ENCODE measurements at places on chromosomes 5 and 9.

DNA sequence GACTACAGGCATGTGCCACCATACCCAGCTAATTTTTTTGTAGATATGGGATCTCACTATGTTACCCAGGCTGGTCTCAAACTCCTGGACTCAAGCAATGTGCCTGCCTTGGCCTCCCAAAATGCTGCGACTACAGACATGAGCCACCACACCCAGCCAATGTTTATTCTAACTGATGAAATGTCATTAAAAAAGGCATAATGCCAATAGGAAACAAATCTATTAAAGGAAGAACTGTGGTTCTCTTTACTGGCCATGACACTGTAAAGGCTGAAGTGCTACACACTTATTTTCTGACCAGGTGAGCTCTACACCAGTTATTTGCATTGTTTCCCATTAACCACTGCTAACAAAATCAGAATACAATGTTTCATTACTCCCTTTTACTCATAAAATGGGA is 106.0 kb downstream of the STRBP start:
- no peak for DNase-seq

GRCh38 chr5:76178913-76179312 is 95.7 kb downstream of the SV2C start:
- DNase-seq = no peak

GRCh38 chr9:126516936-126517832 is 96.5 kb upstream of the LMX1B start:
- no peak for DNase-seq

DNA sequence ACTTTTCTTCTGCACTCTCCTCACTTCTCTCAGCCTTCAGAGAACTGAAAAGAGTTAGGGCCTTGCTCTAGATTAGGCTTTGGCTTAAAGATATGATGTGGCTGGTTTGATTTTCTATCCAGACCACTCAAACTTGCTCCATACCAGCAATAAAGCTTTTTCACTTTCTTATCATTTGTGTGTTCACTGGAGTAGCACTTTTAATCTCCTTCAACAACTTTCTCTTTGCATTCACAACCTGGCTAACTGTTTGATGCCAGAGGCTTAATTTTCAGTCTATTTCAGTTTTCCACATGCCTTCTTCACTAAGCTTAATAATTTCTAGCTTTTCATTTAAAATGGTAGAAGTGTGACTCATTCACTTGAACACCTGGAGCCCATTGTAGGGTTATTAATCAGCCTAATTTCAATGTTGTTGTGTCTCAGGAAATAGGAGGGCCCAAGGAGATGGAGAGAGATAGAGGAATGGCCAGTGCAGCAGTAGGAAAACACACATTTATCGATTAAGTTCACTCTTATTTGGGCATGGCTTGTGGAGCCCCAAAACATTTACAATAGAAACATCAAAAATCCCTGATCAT is 5.9 kb downstream of the ATPSCKMT start:
- no peak for DNase-seq

GRCh38 chr9:85056203-85056572 is 386.7 kb downstream of the NTRK2 start:
- no peak for DNase-seq

GRCh38 chr5:181044662-181045305 is 4.7 kb downstream of the BTNL9 start:
- DNase-seq = no peak

DNA sequence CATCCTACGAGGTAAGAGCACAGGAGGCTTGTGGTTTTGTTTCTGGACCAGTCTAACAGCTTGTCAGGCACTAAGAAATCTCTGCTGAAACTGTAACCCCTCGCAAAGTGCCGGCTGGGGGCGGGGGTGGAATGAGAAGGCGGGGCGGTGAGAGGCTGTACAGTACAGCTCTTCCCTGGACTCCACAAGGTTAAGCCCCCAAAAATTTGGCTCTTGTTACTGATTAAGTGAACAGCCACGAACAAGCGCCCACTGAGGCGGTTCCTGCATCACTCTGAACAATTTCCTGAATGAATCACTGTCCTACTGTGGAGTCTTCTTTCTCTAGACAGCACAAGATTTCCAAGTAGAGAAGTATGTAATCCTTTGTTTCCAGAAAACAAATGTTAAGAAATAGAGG is 6.8 kb downstream of the FBP2 start:
- no peak for DNase-seq

DNA sequence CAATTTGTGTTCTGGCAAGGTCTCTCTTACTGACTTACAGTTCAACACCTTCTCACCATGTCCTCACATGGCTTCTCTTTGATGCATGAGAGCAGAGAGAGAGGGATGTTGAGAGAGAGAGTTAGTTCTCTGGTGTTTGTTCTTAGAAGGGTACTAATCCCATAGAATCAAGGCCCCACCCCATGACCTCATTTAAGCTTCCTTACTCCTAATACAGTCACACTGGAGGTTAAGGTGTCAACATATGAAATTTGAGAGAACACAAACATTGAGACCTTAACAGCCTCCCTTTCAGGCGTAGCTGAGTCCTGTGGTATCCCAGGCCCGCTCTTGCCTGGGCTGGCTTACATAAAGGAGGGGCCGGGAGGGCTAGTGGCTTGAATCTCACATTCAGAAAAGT is 10.6 kb upstream of the SEMA6A start:
- DNase-seq = no peak

DNA sequence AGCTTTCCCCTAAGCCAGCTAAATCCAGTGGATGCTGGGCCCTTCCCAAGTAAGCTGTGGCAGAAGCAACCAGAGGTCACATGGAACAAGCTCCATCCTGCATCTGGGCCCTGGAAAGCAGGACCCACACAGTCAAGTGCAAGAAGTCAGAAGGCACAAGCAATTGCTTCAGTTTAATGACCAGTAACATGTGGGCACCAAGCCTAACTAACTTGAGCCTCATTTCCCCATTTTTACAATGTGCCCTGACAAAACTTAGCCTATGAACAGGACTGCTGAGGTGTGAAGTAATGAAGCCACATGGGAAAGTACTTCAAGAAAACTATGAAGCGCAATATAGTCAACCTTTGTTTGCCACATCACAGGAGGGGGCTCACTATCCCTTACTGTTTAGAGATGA is 90.5 kb downstream of the TLE1 start:
- no peak for DNase-seq

GRCh38 chr5:69414885-69415583 is at the start of gene MARVELD2:
MARVELD2 (plus strand) TSS chr5:69415116; CDS start chr5:69419386, 4,270 bp downstream.
- DNase-seq = no peak

- DNase-seq = no peak
These were observed 620.9 kb upstream of the PTPRD start for GRCh38 chr9:11233696-11234095.

DNA sequence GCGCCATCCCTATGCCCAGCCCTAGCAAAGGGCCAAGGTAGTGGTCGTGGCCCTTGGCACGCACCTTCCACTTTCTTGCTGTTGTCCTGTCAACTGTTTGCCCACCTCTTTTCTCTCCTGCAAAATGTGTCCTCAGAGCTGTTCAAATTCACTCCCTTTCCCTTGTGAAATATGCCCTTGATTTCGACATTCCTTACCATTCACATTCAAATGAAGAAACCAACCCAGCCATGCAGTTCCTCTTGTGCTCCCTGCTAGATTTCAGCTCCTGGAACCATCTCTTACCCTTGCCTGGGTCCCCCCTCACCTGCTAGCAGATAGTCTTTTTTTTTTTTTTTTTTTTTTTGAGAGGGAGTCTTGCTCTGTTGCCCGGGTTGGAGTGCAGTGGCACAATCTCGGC is 19.6 kb upstream of the HRH2 start:
- no peak for DNase-seq

DNA sequence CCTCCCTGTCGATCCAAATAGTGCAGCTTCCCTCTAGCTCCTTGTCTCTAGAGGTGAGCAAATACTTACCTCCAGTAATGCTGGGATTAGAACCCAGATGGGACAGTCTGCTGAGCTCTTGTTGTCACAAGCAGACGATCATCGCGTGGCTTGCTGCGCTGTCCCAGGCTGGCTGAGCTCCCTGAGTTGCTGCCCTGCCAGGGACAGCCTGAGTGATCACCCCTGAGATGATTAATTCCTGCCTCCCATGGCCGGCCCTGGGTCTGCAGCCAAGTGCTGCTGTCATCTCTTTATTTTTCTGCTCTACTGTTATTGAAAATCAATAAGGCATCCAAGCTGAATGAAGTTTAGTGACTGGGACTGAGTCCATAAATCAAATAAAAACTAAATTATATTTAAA is 94.0 kb upstream of the ALDH1B1 start:
- DNase-seq = no peak

- no peak for DNase-seq
These were observed 764 bp downstream of the CAMLG start for GRCh38 chr5:134738963-134739661.

GRCh38 chr5:151523335-151523734 is 67.8 kb downstream of the FAT2 start:
- DNase-seq = peak; percentile 18

- no peak for DNase-seq
These were observed 100.4 kb upstream of the ZNF618 start for GRCh38 chr9:113775749-113776148.

DNA sequence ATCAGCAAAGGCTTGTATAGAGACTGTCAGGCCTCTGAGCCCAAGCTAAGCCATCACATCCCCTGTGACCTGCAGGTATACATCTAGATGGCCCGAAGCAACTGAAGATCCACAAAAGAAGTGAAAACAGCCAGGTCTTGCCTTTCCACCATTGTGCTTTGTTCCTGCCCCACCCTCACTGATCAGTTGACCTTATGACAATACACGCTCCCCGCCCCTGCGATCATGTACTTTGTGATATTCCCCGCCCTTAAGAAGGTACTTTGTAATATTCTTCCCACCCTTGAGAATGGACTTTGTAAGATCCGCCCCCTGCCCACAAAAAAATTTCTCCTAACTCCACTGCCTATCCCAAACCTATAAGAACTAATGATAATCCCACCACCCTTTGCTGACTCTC is 18.6 kb upstream of the NPM1 start:
- DNase-seq = no peak

DNA sequence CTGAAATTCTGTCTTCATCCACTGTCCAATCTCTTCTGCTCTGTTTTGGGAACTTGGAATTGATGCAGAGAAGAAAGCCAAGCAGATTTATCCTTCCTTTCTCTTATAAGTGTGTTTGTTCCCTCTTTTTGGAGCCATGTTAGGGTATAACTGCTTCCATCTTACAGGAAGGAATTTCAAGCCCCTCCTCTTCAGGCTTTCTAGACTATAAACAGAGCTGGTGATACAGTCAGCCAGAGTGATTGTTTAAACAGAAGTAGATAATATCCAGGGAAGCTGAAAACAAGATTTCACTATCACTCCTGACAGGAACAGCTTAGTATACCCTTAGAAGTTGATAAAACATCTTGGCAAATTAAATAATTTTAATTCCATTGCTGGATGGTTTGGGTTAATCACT is 102.1 kb upstream of the DMRT1 start:
- DNase-seq = no peak

DNA sequence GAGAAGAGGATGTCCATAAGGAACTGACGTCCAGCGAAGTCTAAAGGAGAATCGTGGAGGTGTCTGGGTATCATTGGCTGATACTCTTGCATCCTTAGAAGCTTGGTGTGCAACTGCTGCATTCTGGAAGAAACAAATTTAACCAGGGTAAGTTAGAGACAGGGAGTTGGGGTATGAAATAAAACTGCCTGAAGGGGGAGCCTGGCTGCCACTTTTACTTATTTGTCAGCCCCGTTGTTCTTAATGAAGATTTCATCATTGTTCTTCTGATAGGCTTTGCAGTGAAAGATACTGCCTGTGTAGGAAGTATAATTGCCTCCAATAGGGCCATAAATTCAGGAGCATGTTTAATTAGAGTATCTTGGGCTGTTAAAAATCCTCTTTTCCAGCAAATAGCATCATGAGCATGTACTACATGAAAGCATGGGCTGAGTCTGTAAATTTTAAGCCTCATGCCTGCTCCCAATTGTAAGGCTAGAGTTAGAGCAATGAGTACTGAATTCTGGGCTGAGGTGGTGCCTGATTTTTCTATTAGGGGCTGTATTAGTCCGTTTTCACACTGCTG is 1264.5 kb upstream of the ACO1 start:
- DNase-seq = no peak

Data from cerebellar nuclear complex (tissue), 1 donor.